Chondrocyte (in vitro differentiated cells): ENCODE measurements at places on chromosomes 5 and 9. TPM values are rescaled to one million over a fixed set of nuclear protein-coding genes. Genes with fewer than 3 reads are reported as not detected.

- DNase-seq: no peak
Observed at GRCh38 chr9:12855066-12855465, 80.2 kb downstream of the LURAP1L start.

GRCh38 chr9:126235336-126236243, 91.0 kb upstream of the MVB12B start:
- DNase-seq: no peak

GRCh38 chr5:130541617-130542221, 623.3 kb downstream of the HINT1 start:
- no peak for DNase-seq

DNA sequence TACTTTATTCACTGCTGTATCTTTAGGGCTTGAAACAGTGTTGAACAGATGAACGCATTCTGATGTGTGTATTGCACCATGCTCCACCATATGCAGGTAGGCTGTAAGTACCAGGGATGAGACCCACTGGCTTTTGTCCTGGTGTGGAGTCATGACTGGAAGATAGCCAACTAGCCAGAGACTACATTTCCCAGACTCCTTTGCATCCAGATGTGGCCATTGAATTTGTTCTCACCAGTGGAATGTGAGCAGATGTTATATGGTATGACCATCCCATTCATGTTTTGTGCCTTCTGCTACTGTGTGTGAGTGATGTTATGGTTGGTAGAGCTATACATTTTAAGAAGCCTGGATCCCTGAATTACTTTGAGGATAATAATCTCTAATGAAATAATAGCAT, 7.4 kb upstream of the FBXL7 start:
- DNase-seq: no peak

Gene KCNIP1
- total RNA-seq: 7.7 to 12.0 TPM (median 8.7 TPM) in 3 replicates

DNA sequence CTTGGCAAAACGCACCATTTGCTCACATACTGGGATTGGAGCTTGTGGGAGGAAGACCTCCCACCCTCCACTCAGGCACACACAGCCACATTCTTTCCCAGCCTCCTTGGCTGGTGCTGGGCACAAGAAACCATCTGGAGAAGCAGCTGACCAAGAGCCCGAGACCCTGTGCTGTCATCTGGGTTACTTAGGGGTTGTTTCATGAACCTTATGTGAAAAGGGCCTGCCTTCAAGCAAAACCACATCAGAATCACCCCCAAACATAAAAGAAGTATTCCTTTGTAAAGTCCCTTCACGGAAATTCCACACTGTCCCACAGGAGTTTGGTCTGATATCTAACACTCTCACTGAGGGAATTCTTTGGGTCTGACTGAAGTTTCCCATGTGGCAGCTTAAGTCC, 172.1 kb downstream of the NR3C1 start:
- DNase-seq: no peak

DNA sequence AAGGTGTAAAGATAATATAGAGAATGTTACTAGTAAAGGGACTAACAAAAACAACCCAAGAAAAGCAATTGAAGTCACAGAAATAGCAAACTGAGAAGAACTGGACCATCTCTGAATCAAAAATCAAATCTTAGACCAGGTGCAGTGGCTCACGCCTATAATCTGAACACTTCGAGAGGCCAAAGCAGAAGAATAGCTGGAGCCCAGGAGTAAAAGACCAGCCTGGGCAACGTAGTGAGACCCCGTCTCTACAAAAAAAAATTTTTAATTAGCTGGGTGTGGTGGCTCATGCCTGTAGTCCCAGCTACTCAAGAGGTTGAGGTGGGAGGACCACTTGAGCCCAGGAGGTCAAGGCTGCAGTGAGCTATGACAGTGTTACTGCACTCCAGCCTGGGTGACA, 27.3 kb downstream of the WNT8A start:
- DNase-seq: no peak

DNA sequence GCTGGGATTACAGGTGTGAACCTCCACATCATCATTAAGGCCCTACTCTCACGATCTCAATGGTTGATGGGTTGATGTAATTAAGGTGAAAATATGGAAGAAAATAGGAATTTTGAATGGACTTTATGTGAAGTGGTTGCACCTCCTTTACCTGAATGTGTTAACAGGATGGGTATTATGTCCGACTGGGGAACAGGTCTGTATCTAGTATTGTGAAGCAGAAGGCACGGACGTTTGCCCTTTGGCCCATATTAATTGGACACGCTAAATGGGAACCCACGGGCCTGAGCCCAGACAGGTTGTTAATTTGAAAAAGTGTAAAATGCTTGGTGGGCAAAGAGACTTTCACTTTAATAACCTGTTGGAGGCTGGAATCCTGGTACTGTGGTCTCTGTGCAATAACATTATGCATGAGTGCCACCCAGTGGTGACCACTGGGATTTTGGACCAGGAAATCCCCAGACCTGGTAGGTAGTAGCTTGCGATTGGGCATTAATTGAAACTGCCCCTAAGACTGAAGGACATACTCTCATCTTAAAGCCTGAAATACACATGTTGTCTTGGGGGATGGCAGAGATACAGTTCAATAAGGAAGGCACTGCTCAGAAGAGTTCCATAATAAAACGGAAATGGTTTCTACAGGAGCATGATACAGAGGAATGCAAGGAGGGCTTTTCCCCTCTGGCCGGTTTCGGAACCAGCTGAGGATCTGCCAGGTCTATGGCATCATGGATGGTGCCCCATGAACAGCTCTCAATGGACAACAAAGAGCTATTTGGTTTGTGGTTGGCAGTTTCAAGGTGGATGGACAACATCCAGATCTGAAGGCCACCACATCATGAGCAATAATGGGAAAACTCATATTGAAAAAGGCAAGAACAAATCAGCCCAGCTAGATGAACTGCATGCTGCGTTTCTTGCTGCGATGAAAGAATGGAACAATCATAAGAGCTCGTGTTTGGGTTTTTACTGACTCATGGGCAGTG, 26.2 kb upstream of the BICD2 start:
- no peak for DNase-seq

Gene SEMA4D
- 3.3 to 3.8 TPM (median 3.8 TPM) in 3 replicates for total RNA-seq
